Vagina (tissue), 2 donors: ENCODE measurements at places on chromosomes 2 and 18. TPM values are rescaled to one million over a fixed set of nuclear protein-coding genes. Genes with fewer than 3 reads are reported as not detected.

The IL36G gene
- total RNA-seq: not detected

The TSPYL6 gene
- not detected for total RNA-seq

DNA sequence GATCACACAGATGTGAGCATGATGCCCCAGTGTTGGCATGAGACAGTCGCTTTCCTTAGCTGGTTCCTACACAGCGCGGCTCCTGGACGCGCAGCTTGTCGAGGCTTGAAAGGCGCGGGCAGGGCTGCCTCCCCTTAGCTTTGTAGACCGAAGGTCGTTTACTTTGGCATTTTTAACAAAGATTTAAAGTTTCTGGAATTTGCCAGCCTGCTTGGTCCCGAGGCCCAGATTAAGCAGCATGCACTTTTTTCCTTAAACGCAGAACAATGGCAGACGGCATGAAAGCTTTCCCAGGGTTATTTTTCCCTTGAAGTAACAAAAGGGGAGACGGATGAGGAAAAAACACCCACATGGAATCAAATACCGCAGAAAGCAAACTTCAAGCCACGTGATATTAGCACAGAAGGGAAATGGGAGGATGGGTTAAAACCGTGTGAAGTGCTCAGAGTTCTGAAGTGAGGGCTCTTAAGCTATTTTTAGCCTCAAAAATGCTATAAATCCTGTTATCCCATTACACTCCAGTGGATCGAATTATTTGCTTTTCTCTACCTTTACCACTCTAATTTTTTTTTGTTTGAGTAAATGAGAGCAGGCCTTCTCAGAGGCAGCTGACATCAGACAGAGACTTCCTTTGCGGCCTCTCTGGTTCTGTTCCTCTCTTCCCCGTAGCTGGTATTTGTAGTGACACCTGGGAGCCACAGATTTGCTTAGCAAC, 55.7 kb downstream of the NPAS2 start:
- no peak overlapping the region for H3K27ac ChIP-seq
- H3K27me3 ChIP-seq: no peaks in the 10 kb centered on the region
- DNase-seq: no peak
- H3K36me3 ChIP-seq: no peaks in the 10 kb centered on the region

GRCh38 chr2:75030218-75031009, 72.0 kb downstream of the POLE4 start:
- no peak overlapping the region for H3K4me3 ChIP-seq
- H3K27ac ChIP-seq: no peak overlapping the region
- H3K36me3 ChIP-seq: no peaks in the 10 kb centered on the region

DNA sequence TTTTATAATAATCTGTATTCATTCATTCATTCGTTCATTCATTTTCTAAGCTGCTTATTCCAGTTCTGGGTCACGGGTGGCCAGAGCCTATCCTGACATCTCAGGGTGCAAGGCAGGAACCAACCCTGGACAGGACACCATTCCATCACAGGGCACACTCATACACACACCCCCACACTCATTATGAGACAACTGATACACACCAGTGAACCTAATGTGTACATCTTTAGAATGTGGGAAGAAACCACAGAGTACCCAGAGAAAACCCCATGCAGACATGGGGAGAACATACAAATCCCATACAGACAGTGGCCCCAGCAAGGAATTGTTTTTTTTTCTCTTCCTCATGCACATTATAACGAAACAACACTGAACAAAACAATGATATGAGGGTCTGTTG, 54.7 kb downstream of the RTN4 start:
- no peak for DNase-seq
- H3K27me3 ChIP-seq: no peaks in the 10 kb centered on the region
- H3K4me3 ChIP-seq: no peak overlapping the region
- peaks cover 74% of the 10 kb centered on the region for H3K4me1 ChIP-seq
- no peak overlapping the region for H3K27ac ChIP-seq
- H3K36me3 ChIP-seq: no peaks in the 10 kb centered on the region

GRCh38 chr2:105734762-105735538, 9.8 kb upstream of the NCK2 start:
- no peak overlapping the region for H3K4me3 ChIP-seq
- H3K27ac ChIP-seq: no peak overlapping the region
- H3K36me3 ChIP-seq: no peaks in the 10 kb centered on the region
- H3K4me1 ChIP-seq: peaks cover 6% of the 10 kb centered on the region

DNA sequence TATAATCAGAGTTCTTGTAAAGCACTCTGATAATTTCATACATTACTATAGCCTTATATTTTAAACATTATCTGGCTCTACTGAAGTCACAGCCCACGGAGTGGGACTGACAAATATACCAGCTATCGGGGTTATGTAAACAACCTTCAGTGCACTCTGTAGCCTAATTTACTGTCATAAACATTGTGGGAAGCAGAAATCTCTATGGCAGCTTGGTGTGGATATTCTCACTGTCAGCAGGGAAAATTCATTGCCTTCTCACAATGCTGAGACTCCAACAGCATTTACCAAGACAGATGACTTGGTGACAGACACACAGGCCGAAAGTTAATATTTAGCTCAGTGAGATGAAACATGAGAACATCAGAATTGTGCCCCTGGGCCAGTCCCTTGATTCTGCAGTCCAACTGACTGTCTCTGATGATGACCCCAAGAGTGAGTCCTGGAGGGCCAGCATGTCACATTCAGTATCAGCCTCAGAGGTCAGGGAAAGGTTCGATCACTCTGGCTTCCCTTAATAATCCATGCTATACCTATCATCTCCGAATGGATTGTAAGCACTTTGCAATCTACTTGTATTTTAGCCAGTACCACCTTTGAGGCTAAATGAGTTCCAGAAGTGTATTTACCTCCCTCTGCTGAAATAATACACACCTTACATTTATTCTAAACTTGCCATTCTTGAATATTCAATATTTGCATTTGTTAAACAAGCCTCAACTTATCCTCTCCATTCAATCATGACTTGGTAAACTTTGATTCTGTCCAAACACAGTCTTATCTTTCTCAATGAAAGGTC, 146.2 kb upstream of the OSR1 start:
- H3K27ac ChIP-seq: no peak overlapping the region
- no peaks in the 10 kb centered on the region for H3K4me1 ChIP-seq
- H3K4me3 ChIP-seq: no peak overlapping the region
- DNase-seq: no peak

GRCh38 chr2:135099802-135100483, 47.9 kb downstream of the RAB3GAP1 start:
- no peak for DNase-seq
- peak overlapping the region; percentile 12 for H3K27ac ChIP-seq
- H3K4me3 ChIP-seq: no peak overlapping the region
- peaks cover 12% of the 10 kb centered on the region for H3K36me3 ChIP-seq
- peaks cover 12% of the 10 kb centered on the region for H3K4me1 ChIP-seq

GRCh38 chr2:200447139-200447855, 62.6 kb downstream of the KCTD18 start:
- H3K4me1 ChIP-seq: peaks cover 23% of the 10 kb centered on the region
- H3K4me3 ChIP-seq: no peak overlapping the region
- DNase-seq: no peak

- no peaks in the 10 kb centered on the region for H3K36me3 ChIP-seq
- no peak for DNase-seq
- no peak overlapping the region for H3K4me3 ChIP-seq
- H3K27ac ChIP-seq: no peak overlapping the region
- peaks cover 22% of the 10 kb centered on the region for H3K4me1 ChIP-seq
Observed at GRCh38 chr2:197296835-197297234, 13.7 kb downstream of the ANKRD44 start.

GRCh38 chr2:238938003-238938400, 90.1 kb downstream of the TWIST2 start:
- peak; percentile 28 for DNase-seq
- H3K4me1 ChIP-seq: peaks cover 26% of the 10 kb centered on the region
- peak overlapping the region; percentile 12 for H3K4me3 ChIP-seq

- no peaks in the 10 kb centered on the region for H3K36me3 ChIP-seq
- no peaks in the 10 kb centered on the region for H3K27me3 ChIP-seq
- DNase-seq: no peak
- peak overlapping the region; percentile 29 for H3K27ac ChIP-seq
- peaks cover 13% of the 10 kb centered on the region for H3K4me1 ChIP-seq
Observed at GRCh38 chr2:225030203-225030602, 12.1 kb downstream of the DOCK10 start.

- H3K4me3 ChIP-seq: no peak overlapping the region
- H3K27me3 ChIP-seq: no peaks in the 10 kb centered on the region
- DNase-seq: no peak
- no peaks in the 10 kb centered on the region for H3K4me1 ChIP-seq
- H3K27ac ChIP-seq: no peak overlapping the region
Observed at GRCh38 chr18:70491734-70492348, 203.0 kb downstream of the SOCS6 start.

DNA sequence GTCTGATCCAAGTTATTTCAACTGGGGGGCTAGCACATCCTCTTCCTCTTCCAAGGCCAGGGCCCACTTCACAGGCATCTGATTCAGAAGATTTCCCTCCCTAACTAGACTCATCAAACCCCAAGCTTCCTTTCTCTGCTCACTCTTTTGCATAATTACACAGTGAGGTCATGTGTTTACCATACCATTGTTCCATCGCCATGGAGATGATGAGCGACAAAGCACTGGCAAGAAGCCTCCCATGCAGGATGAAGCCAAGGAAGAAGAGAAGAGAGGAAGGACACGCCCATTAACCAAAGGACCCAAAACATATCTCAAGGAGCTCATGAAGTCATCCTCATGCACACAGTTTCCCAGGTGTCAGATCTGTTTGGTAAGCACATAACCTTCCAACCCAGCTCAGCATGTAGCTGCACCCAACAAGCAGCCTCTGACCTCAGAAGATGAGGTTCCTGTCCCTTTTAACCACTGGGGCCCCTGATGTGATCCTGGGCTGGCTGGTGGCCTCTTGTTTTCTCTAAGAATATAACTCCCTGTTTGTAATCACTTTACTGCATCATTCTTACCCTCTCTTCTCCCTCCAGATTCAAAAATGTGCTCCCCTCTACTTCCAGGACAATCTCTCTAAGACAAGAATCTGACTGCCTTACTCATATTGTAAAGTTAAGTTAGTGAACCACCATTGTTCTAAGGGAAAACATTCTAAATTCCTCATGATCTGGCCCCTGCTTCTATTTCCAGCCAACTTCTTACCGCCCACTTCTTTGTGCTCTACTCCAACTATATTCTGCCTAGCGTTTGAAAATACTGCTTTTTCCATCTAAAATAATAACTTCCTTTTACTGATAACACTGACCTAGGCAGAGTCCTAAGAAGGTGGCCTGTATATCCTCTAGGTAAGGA, 190.1 kb downstream of the TTC32 start:
- no peaks in the 10 kb centered on the region for H3K27me3 ChIP-seq
- DNase-seq: no peak
- no peaks in the 10 kb centered on the region for H3K36me3 ChIP-seq
- no peak overlapping the region for H3K4me3 ChIP-seq

DNA sequence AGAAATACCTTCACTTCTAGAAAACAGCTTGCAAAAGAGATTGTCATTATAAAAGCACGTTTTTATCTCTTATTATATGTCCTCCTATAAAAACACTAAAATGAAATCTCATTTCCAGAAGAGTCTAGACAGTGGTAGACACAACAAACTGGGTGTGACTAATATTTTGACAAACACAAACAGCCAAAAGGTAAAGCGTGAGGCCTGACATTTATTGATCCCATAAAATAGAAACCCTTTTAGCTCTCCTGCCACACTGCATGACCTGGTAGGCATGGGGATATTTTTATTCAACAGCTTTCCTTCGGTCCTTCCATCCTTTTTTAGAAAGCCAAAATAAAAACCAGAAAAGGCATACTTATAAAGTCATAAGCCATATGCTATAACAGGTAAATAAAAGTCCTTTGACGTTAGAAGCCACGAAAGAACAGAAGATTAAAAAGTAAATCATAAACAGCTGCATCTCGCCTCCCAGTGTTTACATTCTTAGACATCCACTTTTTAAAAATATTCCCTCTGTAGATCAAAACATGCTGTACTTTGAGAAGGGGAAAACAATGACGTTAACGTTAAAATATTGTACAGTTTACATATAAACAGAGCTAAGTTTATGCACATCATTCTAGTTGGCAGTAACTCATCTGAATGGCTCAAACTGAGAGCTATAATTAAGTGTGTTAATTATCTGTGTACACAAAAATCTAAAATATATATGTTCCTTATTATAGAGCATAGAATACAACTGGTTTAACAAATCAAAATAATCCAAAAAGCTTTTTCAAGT, 44.6 kb downstream of the IRS1 start:
- peak overlapping the region; percentile 78 for H3K27ac ChIP-seq
- no peaks in the 10 kb centered on the region for H3K27me3 ChIP-seq
- peaks cover 58% of the 10 kb centered on the region for H3K4me1 ChIP-seq
- no peaks in the 10 kb centered on the region for H3K36me3 ChIP-seq
- H3K4me3 ChIP-seq: no peak overlapping the region
